ENCODE measurements at places on chromosomes 1 and 21. TPM values are rescaled to one million over a fixed set of nuclear protein-coding genes. Genes with fewer than 3 reads are reported as not detected.
A peak's percentile ranks its signal among the peaks of the same experiment; 100 is the strongest.

DNA sequence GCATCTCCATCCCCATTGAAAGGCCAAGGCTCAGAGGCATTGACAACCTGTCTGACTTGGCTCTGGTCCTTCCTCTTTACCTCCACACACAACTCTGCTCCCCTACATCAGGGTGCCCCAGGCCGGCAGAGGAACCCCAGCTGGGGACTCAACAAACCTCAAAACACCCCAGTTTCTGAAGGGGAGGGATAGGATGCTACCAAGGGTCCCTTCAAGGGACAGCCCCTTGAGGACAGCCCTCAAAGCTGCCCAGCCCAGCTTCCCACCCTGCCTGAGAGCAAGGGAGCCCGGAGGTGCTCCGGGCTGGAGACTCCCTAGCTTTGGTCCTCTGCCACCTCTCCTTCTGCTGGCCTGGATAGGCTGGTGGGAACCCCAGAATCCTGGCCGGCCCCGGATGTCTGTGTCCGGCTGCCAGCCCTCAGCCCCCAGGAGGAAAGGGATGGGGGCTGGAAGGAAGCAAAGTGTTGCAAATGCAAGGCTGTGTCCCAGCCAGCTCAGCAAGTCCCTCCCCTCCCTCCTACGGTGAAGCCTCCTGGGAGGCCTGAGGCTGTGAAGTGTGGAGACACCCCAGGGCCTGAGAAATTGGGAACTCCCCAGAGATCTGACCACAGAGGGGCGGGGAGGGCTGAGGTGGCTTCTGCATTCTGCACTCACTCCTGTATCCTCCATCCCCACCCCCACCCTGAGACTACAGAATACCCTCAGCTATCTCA, 1.1 kb upstream of the MARCKSL1 start:
- H3K4me3 ChIP-seq, result peak overlapping the region; percentile 63
- peaks cover 20% of the 10 kb centered on the region for H3K36me3 ChIP-seq
- H3K27ac ChIP-seq, result peak overlapping the region; percentile 59

GRCh38 chr1:7207875-7208646, 422.8 kb downstream of the CAMTA1 start:
- H3K4me3 ChIP-seq, result no peak overlapping the region
- no peak overlapping the region for H3K27ac ChIP-seq
- DNase-seq, result peak; percentile 76
- peaks cover 14% of the 10 kb centered on the region for H3K27me3 ChIP-seq

- peaks cover 1% of the 10 kb centered on the region for H3K27me3 ChIP-seq
- H3K27ac ChIP-seq, result no peak overlapping the region
- H3K4me1 ChIP-seq, result no peaks in the 10 kb centered on the region
- no peak overlapping the region for H3K4me3 ChIP-seq
Measured at GRCh38 chr1:14881775-14882672, 271.5 kb upstream of the TMEM51 start.

The GSTM5 gene
- total RNA-seq, result 0.07 TPM

DNA sequence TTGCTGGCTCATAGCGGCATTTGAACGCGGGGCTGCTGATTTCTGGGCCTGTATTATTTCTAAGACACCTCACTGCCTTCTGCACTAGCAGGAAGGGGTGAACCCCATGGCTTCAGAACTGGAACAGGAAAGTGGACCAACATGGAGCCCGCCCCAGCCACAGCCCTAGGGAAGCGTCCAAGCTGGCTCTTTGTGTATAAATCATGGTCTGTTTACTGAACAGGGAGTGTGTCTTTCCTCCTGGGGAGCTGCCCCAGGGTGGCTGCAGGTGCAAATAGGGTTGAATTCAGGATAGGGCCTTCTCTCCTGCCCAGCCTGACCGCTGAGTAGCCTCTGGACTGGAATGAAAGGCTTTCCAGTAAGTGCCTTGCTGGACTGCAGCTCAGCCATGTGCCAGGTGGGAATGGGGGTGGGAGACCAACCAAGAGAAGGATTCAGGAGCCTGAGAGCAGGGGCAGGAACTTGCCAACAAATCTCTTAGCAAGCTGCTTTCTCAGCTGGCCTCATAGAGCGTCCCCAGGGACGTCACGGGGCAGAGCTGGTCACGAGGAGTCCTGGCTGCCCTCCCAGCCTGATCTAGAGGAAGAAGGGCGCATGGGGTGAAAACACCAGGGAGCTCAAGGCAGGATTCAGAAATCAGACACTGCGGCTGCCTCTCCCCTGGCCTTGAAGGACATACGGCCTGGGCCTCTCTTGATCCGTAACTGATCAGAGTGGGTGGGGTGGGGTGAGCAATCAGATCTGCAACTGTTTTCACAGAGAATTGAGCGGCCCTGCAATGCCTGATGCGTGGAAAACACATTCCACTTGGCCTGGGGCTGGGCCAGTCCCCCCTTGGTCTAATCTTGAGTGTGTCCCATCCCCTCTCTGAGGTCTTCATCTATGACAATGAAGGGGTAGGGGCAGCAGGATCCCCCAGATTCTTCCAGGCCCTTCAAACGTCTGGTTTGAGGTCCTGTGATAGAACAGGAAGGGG, 56.5 kb upstream of the SELENON start:
- H3K36me3 ChIP-seq, result no peaks in the 10 kb centered on the region
- no peak overlapping the region for H3K4me3 ChIP-seq

The FAM177B gene
- total RNA-seq, result 0.47 TPM

GRCh38 chr1:29513357-29513756, 277.0 kb downstream of the PTPRU start:
- no peak overlapping the region for H3K27ac ChIP-seq
- no peak overlapping the region for H3K4me3 ChIP-seq
- DNase-seq, result peak; percentile 68
- no peaks in the 10 kb centered on the region for H3K4me1 ChIP-seq
- H3K27me3 ChIP-seq, result peaks cover 23% of the 10 kb centered on the region

DNA sequence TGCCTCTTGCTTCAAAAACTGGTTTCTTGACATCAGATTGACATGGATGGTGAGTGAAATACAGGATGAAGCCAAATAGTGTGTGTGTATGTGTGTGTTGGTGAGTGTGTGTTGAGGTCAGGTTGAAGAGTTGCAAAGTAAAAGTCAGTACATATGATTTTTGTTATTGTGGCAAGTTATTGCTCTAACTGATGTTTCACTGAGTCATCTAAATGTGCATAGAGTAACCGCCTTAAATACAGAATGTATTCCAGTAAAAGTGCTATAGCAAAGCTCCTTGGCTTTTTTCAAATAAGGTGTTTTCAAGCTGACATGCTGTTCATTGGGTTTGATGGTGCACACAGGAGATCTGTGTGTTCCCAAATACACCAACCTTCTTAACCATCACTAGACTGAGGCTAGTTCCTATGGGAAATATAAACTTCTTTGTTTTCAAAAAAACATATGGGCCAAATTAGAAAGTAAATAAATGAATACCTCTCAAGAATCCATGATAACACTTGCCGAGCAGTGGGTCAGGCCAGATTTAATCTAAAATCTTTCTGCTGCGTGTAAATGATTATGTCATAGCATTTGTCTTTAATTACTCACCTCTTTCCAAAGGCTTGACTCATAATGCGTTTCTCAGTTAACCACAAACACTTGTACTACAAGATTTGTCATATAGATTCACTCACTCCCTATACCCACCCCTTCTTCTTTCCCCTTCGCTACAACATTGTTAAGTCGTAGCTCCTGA, 151.1 kb downstream of the LYPLAL1 start:
- peaks cover 4% of the 10 kb centered on the region for H3K27me3 ChIP-seq
- no peaks in the 10 kb centered on the region for H3K4me1 ChIP-seq
- DNase-seq, result no peak
- no peak overlapping the region for H3K4me3 ChIP-seq
- no peak overlapping the region for H3K27ac ChIP-seq

DNA sequence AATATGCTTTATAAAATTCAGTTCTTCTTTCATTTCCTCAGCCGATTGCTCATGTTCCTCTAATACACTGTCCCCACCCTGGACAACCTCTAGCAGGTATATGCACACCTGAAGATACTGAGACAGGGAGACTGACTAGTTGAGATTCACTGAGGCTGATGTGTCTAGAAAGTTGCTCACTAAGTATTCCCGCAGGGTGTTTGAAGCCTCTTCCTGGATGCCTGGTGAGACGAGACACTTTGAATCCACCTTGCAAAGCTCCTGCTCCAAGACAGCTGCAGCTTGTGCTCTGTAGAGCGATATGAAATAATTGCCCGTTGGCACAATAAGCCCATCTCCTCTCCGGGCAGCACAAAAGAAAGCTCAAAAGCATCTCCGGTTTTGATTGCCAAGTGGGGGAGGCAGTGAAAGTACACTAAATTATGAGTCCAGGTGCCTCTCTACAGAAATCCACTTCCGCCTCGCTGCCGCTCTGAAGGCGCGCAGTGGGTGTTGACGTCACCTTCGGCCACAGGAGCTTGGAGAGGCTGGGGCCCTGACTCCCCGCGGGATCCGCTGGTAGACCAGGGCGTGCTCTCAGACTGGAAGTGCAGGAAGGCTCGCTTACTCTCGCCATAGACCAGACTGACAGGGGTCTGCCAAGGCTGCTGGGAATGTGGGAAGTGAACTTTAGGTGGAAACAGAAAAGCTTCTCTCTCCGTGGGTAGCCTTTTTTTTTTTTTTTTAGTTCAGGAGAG, 46.3 kb downstream of the GPA33 start:
- peaks cover 12% of the 10 kb centered on the region for H3K4me1 ChIP-seq
- peak overlapping the region; percentile 76 for H3K27ac ChIP-seq
- peak overlapping the region; percentile 83 for H3K4me3 ChIP-seq
- DNase-seq, result peak; percentile 91
- H3K36me3 ChIP-seq, result no peaks in the 10 kb centered on the region

The FAAH gene
- total RNA-seq, result 6.8 TPM

- no peaks in the 10 kb centered on the region for H3K27me3 ChIP-seq
- H3K36me3 ChIP-seq, result no peaks in the 10 kb centered on the region
- H3K4me1 ChIP-seq, result peaks cover 11% of the 10 kb centered on the region
- H3K4me3 ChIP-seq, result no peak overlapping the region
- DNase-seq, result no peak
Measured at GRCh38 chr1:248622570-248623001, 12.3 kb downstream of the OR2T11 start.

- H3K4me1 ChIP-seq, result no peaks in the 10 kb centered on the region
- no peak overlapping the region for H3K27ac ChIP-seq
- peaks cover 29% of the 10 kb centered on the region for H3K36me3 ChIP-seq
- no peak for DNase-seq
- no peak overlapping the region for H3K4me3 ChIP-seq
Measured at GRCh38 chr1:244705261-244706234, 52.6 kb downstream of the DESI2 start.

The CYP4A22 gene
- not detected for total RNA-seq

DNA sequence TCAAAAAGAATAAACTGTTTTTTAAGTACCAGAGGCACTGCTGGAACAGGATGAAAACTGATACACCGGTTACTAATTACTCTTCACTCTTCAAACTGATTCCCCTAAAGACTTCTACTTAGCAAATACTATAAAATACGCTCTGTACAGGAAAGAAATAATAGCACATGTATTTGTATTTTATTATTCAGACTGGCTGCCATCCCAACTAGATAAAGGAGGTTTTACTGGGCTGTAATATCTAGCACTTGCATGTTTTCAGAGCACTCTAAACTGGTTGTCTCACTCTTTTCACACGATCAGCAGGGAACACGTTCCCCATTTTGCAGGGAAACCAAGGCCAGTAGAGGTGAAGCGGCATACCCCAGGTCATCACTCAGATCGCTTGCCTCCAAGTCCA, 9.2 kb downstream of the SMIM12 start:
- DNase-seq, result no peak
- peaks cover 33% of the 10 kb centered on the region for H3K36me3 ChIP-seq
- peaks cover 3% of the 10 kb centered on the region for H3K4me1 ChIP-seq
- no peak overlapping the region for H3K27ac ChIP-seq
- H3K4me3 ChIP-seq, result no peak overlapping the region

DNA sequence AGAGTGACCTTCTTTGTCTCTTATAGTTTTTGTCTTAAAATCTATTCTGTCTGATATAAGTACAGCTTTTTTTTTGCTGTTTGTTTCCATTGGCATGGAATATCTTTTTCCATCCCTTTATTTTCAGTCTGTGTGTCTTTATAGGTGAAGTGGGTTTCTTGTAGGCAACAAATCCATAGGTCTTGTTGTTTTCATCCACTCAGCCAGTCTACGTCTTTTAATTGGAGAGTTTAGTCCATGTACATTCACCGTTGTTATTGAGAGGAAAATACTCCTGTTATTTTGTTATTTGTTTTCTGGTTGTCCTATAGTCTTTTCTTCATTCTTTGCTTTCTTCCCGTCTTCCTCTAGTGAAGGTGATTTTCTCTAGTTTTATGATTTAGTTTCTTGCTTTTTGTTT, 115.9 kb downstream of the IFI44 start:
- H3K4me1 ChIP-seq, result no peaks in the 10 kb centered on the region
- H3K36me3 ChIP-seq, result no peaks in the 10 kb centered on the region
- no peak overlapping the region for H3K27ac ChIP-seq
- DNase-seq, result no peak
- H3K27me3 ChIP-seq, result no peaks in the 10 kb centered on the region
- H3K4me3 ChIP-seq, result no peak overlapping the region

- H3K27me3 ChIP-seq, result peaks cover 55% of the 10 kb centered on the region
- H3K4me1 ChIP-seq, result no peaks in the 10 kb centered on the region
- H3K27ac ChIP-seq, result no peak overlapping the region
- H3K4me3 ChIP-seq, result no peak overlapping the region
- H3K36me3 ChIP-seq, result no peaks in the 10 kb centered on the region
- no peak for DNase-seq
Measured at GRCh38 chr1:233319272-233319671, 8.3 kb upstream of the MAP3K21 start.

- no peaks in the 10 kb centered on the region for H3K36me3 ChIP-seq
- H3K27ac ChIP-seq, result no peak overlapping the region
- peaks cover 3% of the 10 kb centered on the region for H3K27me3 ChIP-seq
Measured at GRCh38 chr1:204045430-204045829, 27.5 kb upstream of the SOX13 start.

The TRAF5 gene
- 55.6 TPM for total RNA-seq

DNA sequence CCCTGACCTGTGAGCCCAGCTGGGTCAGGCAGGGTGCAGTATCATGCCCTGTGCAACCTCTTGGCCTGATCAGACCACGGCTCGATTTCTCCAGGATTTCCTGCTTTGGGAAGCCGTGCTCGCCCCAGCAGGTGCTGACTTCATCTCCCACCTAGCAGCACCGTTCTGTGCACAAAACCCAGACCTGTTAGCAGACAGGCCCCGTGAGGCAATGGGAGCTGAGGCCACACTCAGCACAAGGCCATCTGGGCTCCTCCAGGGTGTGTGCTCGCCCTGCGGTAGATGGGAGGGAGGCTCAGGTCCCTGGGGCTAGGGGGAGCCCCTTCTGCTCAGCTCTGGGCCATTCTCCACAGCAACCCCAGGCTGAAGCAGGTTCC, 29.6 kb downstream of the SLC19A1 start:
- H3K4me1 ChIP-seq, result peaks cover 8% of the 10 kb centered on the region
- DNase-seq, result no peak
- peaks cover 19% of the 10 kb centered on the region for H3K36me3 ChIP-seq
- no peak overlapping the region for H3K4me3 ChIP-seq
- H3K27me3 ChIP-seq, result no peaks in the 10 kb centered on the region

DNA sequence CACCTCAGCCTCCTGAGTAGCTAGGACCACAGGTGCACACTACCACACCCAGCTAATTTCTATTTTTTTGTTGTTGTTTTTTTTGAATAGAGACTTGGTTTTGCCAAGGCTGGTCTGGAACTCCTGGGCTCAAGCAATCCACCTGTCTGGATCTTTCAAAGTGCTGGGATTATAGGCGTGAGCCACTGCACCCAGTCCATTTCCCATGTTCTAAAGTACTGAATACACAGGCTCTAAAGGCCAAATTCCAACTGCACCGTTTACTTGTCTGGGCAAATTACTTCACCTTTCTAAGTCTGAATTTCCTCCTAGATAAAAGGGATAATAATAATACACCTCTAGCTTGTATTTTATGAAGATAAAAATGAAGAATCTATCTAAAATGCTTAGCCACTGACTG, 39.6 kb downstream of the FRRS1 start:
- DNase-seq, result no peak
- no peaks in the 10 kb centered on the region for H3K4me1 ChIP-seq
- H3K4me3 ChIP-seq, result no peak overlapping the region
- no peaks in the 10 kb centered on the region for H3K36me3 ChIP-seq

Measured in activated CD4-positive, alpha-beta T cell treated with anti-CD3 and anti-CD28 coated beads, Interleukin-2, amount 10 ng/mL, durations not matched to agents 24 days and 14 days (primary cell).